ENCODE measurements at places on chromosomes 16 and 17.
A peak's percentile ranks its signal among the peaks of the same experiment; 100 is the strongest.

- no peak for DNase-seq
These were observed 794 bp downstream of the SMG6 start for GRCh38 chr17:2302778-2303203.

GRCh38 chr17:75390982-75391381 is 14.5 kb downstream of the GRB2 start:
- no peak for DNase-seq

GRCh38 chr16:79402356-79402755 is 198.2 kb downstream of the MAF start:
- no peak for DNase-seq

- DNase-seq, result no peak
These were observed 89.1 kb downstream of the ELAC2 start for GRCh38 chr17:12928736-12929135.

GRCh38 chr16:49112754-49113153 is 168.9 kb downstream of the CBLN1 start:
- DNase-seq, result no peak

GRCh38 chr17:79919862-79920720 is 80.9 kb upstream of the CBX4 start:
- no peak for DNase-seq

DNA sequence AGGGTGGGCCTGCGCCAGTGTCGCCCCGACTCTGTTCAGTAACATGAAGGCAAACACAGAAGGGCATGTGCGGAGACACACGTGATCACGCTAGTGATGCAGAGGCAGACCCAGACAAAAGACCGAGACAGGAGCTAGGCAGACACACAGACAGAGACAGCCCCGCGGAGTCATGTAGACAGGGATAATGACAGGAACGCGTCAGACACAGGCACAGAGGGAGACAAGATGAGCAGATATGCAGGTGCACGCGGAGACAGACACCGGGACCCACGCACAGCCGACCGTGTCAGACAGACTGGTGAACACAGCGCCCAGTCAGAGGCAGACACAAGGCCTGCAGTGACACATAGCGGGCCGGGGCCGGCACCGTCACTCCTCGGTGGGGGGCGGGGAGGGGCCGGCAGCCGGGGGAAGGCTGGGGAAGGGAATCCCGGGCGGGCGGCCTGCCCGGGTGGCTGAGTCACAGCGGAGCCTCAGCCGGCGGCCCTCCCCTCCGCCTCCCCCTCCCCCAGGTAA is 7.4 kb downstream of the KDM6B start:
- DNase-seq, result peak; percentile 88

- DNase-seq, result no peak
These were observed 22.9 kb upstream of the PECAM1 start for GRCh38 chr17:64413513-64413912.

All from activated CD4-positive, alpha-beta T cell treated with anti-CD3 and anti-CD28 coated beads, Interleukin-2, Interleukin-6, amounts not matched to agents 100 ng/mL and 50 ng/mL, durations not matched to agents 16 hours and 8 hours (primary cell).